ENCODE measurements at places on chromosomes 2 and 18. TPM values are rescaled to one million over a fixed set of nuclear protein-coding genes. Genes with fewer than 3 reads are reported as not detected.

Gene ANKRD23
- total RNA-seq = 1.7 TPM

Gene L3MBTL4
- 0.13 TPM for total RNA-seq

Gene PMAIP1
- 2.1 TPM for total RNA-seq

Gene CFC1
- total RNA-seq = not detected

Gene SNORC
- total RNA-seq = 1.6 TPM

Gene RNMT
- total RNA-seq = 30.1 TPM

Gene STARD6
- not detected for total RNA-seq

Gene DSC2
- total RNA-seq = 0.07 TPM

Gene PRSS56
- not detected for total RNA-seq

Gene ESCO1
- 13.8 TPM for total RNA-seq

Gene COBLL1
- 16.1 TPM for total RNA-seq

Gene UPP2
- total RNA-seq = not detected

Gene SRBD1
- 11.1 TPM for total RNA-seq

Gene EVX2
- not detected for total RNA-seq

Gene HOXD9
- not detected for total RNA-seq

Gene DNPEP
- 68.5 TPM for total RNA-seq

Gene PDE11A
- 0.50 TPM for total RNA-seq

Gene DOCK10
- 37.3 TPM for total RNA-seq

Gene CXCR2
- total RNA-seq = not detected

Gene FOXD4L1
- 0.13 TPM for total RNA-seq

Gene CCBE1
- 48.7 TPM for total RNA-seq

Gene MOGAT1
- not detected for total RNA-seq

Gene UGT1A10
- 0.10 TPM for total RNA-seq

Gene TMEM182
- total RNA-seq = 3.7 TPM

Gene IL1RN
- not detected for total RNA-seq

Gene CHRND
- not detected for total RNA-seq

Gene LCT
- 0.03 TPM for total RNA-seq

Gene ANKRD62
- not detected for total RNA-seq

Data from smooth muscle cell of the pulmonary artery (primary cell).